ENCODE measurements at places on chromosomes 16 and 17.

- DNase-seq: no peak
Observed at GRCh38 chr17:61168506-61168905, 231.1 kb upstream of the TBX2 start.

GRCh38 chr17:42198897-42199296, 4.6 kb upstream of the GHDC start:
- no peak for DNase-seq

GRCh38 chr17:1792495-1793446, 30.9 kb downstream of the SERPINF1 start:
- DNase-seq: no peak

GRCh38 chr17:77867308-77867781, 91.2 kb upstream of the TNRC6C start:
- DNase-seq: no peak

- DNase-seq: no peak
Observed at GRCh38 chr16:76900285-76901263, 290.4 kb upstream of the MON1B start.

GRCh38 chr17:61314368-61315078, 85.1 kb upstream of the TBX2 start:
- no peak for DNase-seq

DNA sequence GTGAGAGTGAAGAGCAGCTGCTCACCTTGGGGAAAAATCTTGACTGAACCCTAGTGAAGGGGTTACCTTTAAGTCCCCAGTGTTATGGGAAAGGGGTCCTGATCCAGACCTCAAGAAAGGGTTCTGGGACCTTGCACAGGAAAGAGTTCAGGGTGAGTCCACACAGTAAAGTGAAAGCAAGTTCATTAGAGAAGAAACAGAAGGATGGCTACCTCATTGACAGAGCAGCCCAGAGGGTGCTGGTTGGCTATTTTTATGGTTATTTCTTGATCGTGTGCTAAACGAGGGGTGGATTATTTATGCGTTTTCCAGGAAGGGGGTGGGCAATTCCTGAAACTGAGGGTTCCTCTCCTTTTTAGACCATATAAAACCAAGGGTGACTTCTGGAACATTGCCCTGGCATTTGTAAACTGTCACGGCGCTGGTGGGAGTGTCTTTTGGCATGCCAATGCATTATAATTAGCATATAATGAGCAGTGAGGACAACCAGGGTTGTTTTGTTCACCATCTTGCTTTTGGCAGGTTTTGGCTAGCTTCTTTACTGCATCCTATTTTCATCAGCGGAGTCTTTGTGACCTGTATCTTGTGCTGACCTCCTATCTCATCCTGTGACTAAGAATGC, 58.4 kb downstream of the SMPD3 start:
- DNase-seq: no peak

GRCh38 chr17:32940706-32941390, 12.9 kb downstream of the TMEM98 start:
- DNase-seq: no peak

DNA sequence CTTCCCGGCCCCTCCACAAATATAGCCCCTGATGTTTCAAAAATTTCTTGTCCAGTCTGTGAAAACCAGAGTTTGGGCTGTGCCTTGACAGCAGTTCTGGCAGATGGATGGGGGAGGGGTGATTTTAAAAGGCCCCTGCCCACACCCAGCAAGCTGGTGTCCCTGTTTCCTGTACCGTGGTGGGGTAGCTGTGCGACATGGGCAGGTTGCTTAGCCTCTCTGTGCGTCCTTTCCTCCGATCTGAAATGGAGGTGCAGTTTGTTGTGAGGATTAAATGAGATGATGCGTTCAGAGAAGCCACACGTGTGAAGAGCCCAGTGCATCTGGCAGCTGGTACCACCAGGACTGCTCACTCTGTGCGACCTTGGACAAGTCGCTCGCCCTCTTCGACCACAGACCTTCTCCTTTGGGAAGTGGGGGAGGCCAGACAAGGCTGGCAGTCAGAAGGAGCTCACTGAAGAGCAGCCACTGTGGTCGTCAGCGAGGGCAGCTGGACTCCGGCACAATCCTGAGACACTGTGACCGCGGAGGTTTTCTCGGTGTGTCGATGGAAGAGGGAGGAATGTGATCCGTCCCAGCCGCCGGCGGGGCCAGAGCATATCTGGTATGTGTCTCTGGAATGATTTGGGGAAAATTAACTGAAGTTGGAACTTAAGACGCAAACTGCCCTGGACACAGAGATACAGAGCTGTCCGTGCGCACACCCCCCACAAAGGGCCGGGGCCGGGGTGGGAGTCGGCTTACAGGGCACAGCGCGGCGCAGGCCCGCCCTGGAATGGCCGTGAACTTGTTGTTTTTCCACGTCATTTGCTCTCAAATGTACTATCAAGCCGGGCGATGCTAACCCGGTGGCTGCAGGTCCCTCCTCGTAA, 721 bp upstream of the WFIKKN2 start:
- peak; percentile 30 for DNase-seq
